ENCODE measurements at places on chromosomes 3 and 15.

- no peak for DNase-seq
Observed at GRCh38 chr15:101490408-101490891, 943 bp upstream of the PCSK6 start.

DNA sequence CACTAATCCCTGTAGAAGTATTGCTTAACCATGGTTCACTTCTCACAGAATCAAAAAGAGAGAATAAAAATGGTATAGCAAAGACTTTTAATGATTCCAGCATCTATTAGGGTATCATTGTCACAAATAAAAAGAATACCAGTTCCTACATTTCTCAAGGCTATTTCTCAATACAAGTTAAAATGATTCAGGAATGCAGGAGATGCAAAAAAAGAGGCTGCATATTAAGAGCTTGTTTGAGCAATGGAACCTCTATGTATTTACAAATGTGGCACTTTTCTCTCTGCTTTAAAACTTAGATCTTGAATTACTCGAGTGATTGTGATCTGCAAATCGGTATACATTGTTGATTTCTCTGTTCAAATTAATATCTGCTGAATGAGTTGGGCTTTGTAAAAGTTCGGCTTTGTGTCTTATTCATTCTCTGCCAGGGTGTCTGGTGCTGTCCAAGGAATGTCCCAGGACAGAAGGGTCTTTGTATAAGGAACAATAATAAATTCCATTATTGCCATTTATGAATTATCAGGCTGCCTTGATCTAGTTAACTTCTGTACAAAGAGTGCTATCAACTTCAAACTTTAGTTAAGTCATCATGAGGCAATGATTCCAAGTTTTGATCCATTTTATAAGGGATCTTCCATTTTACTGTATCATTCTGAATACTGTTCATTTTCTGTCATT, 364.2 kb downstream of the RBMS3 start:
- no peak for DNase-seq

GRCh38 chr3:2523281-2523836, 424.7 kb downstream of the CNTN4 start:
- no peak for DNase-seq

- no peak for DNase-seq
Observed at GRCh38 chr3:120909602-120909878, 1.5 kb downstream of the STXBP5L start.

- no peak for DNase-seq
Observed at GRCh38 chr3:149019580-149019979, 28.2 kb downstream of the GYG1 start.

GRCh38 chr3:11078826-11079515, 75.3 kb upstream of the HRH1 start:
- no peak for DNase-seq

DNA sequence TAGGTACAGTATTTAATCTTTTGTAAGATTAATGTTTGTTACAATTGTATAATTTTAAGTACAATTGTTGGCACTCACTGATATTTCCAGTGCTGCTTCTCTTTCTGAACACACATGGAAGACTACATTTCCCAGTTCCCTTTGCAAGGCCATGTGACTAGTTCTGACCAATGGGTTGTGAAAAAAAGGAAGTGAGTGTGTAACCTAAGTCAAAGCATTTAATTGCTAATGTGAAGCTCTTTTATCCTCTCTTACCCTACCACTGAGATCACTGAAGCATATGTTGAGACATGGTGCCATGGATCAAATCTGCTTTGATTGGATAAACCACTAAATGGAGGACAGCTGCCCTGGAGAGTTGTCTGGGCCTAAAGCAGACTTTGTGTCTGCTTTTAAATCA, 83.9 kb upstream of the PLXND1 start:
- no peak for DNase-seq

- no peak for DNase-seq
Observed at GRCh38 chr15:22933641-22934061, 46.5 kb downstream of the CYFIP1 start.

GRCh38 chr3:141940194-141940776, 63.8 kb downstream of the ATP1B3 start:
- no peak for DNase-seq

GRCh38 chr15:99076109-99076508, 28.8 kb upstream of the SYNM start:
- DNase-seq, result no peak

GRCh38 chr3:50130436-50130835, 24.7 kb upstream of the SEMA3F start:
- no peak for DNase-seq

DNA sequence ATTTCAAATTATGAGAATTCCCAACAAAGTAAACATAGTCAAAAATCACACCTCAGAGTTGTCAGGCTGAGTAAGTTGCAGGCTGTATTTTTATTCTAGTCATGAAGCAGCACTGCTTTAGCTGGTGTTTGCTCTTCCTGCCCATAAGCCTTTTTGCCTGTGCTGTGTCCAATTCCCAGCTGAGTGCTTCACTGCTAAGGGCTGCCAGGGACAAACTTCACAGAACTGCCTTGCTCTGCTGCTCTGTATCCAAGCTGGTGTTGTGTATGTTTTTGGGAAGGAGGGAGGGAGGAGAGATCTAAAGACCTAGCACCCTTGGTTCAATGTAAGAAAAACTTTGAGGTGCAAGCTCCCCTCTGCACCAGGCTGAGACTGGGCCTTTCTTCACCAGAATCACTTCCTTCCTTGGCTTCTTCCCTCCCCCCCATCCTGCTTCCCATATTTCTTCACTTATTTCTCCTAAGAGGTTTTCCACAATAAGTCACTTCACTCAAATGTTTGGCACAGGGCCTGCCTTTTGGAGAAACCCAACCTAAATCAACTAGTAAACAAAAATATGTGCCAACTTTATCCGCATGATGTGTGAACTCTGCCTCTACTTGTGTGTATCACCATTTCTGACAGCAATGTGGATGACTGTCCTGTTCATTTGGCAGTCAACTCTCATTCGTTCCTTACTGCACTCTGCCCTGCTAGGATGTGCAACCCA, 156.1 kb downstream of the TBL1XR1 start:
- no peak for DNase-seq

DNA sequence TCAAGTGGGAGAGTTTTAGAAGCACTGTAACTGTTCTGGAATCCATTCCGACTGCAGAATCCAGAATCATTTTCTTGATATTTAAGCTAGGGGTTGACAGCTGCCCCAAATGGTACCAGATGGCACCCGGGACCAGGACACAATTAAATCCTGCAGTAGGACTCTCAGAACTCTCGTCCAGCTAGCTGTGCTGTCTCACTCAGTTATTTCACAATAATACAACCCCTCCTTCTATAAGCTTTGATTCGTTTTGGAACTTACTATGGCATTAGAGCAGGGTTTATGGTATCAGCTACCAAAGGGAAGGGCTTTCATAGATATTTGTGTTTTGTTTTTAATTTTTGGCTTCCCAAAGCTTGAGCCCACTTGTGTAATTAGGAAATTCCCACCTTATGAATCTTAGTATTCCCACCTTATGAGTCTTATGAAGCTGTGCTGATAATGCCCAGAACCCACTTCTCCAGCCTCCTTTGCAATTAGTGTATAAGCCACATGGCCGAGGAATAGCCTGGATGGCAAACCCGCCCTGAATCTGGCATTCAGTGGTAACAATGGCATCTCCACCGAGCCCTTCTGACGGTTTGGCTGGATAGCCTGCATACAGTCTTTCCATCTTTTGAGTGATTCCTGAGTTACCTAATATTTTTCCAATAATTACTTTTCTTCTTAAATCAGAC, 120.1 kb downstream of the UACA start:
- no peak for DNase-seq

GRCh38 chr3:69737392-69737791, 1.9 kb upstream of the MITF start:
- DNase-seq, result no peak

GRCh38 chr15:73398861-73399260, 30.1 kb upstream of the HCN4 start:
- DNase-seq, result no peak

DNA sequence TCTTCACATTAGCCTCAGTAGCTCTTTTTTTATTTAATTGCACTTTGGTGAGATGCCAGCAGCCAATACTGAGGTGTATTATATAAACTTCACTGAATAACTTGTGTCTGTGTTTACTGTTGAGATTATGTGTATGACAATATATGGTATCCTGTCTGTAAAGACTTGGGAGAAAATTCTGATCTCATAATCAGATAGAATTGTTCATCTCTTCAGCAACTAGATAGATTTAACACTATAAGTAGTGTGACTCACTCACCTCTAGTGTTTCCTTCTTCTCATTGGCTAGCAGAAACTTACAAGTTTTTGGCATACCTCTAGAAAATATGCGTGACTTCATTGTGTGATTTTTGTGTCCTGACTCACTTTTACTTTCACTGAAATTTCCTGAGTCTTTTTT, 67.6 kb upstream of the TGFBR2 start:
- no peak for DNase-seq

DNA sequence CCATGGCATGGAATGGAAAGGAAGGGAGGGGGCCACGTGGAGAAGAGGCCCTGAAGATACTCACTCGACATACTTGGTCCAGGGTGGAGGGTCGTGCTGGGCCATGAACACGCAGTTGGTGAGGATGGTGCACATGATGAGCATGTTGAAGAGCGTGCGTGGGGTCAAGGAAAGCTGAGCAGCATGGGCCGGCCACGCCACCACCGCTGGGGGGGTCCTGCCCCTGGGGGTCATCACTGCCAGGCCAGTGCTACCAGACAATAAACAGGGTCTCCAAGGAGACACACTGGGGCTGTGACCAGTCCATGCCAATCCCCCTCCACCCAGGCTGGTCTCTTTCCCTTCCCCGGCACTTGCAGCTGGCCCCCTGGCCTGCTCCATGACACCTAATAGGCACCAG, 27.2 kb downstream of the SCN5A start:
- no peak for DNase-seq

DNA sequence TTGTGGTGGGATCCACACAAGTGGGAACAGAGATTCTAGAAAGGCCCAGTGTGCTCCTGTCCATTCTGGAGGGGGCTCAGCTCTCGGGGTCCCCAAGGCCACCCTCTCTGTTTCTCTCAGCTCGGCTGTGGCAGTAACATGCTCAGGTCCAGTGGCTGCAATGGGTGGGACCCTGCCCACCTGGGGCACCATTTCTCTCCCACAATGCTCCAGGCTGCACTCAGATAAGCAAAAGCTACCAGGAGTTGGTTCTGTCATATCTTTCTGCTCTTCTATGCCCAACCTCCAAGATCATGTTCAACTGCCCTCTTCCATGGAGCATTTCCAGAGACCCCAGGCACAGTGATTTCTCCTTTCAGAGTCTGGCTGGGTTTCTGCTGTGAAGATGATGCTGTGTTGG, 40.8 kb downstream of the ITGA11 start:
- DNase-seq, result no peak

GRCh38 chr3:11413071-11413470, 140.9 kb downstream of the ATG7 start:
- no peak for DNase-seq

DNA sequence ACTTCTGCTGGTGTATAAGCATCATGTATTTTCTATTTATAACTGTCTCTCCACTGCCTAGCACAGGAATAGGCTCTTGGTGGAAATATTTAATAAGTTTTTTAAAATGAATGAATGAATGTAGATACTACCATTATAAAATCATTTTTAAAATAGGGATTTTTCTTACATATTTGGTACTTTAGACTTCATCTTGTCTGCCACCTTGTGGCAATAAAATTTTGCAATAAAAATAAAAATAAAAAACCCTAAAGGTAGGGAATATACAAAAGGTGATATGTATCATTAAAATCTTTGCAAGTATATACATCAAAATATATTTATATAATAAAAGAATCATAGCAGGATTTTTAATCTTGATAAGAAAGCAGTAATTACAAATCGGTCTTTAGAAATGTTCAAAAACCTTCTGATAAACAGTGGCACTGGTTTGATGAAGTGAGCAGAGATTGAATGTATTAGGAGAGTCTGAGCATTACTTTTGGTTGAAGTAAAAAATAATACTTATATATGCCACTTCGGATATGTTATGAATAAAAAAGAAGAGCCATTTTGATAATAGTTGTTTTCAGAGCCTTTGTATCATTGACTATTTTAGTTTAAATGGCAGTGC, 95.2 kb downstream of the SPATA16 start:
- DNase-seq, result no peak

DNA sequence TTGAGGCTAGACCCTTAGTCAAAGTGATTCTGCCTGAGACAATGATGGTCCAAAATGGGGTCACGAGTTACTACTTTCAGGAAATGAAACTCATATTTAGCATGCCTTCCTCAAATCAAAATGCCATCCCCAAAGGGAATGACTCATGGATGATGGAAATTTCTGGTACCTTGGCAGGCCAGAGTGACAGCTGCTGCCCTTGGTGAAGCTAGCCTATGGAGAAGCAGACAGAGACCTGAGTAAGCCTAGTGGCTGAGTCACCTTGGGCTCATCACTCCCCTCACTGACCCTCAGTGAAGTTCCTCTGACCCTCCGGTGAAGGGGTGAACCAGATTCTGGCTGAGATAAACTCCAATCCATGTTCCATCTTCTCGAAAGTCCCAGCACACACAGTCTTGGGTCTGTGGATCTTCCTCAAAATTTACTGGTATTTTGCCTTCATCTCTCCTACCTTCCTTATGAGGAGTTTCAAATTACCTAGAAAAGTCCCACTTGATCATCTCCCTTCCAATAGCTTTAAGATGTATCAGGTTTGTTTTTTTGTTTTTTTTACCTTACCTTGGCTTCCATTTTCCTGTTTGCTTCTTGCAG, 54.5 kb upstream of the ABHD17C start:
- no peak for DNase-seq

GRCh38 chr3:13653631-13654279, 104.8 kb downstream of the FBLN2 start:
- DNase-seq, result no peak

GRCh38 chr3:58629629-58630028, 36.9 kb downstream of the FAM3D start:
- DNase-seq, result no peak

DNA sequence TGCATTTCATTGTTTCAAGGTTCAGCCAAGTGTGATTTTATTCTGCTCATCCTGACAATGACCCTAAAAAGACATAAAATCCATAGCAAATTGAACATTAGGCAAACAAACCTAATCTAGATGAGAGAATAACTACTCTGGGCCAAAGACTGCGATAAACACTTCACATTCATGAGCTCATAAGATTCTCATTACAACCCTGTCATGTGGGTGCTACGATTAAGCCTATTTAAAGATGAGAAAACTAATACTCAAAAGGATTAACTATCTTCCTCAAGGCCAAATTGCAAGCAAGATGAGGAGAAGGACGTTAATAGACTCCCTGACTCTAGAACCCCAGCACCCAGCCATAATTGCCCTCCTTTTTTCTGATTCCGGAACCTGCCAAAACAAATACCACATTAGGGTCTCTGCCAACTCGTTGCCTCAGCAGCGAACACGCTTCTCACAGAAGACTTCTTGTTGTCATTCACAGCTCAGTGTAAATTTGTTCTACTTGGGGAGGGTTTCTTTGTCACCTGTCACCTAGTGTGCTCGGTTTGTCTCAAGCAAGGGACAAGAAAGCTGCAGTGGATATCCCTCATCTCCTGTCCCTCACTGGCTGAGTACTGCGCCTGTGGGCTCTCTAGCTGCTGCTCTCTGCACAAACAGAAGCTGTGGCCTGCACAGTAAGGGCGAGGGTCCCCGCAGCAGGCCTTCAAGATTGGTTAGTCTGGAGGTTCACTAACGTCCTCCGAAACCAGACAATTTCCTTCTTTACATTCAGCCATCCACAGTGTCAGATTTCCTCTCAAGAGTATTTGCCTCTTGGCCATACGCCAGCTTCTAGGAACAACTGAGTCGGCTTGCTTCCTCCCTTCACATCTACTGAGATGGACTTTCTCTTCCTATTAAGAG, 200.0 kb upstream of the UBE2E2 start:
- DNase-seq, result no peak

Measured in stimulated activated CD8-positive, alpha-beta memory T cell treated with anti-CD3 and anti-CD28 coated beads, Interleukin-7, amount 100 ng/mL, for 1 hour (primary cell).